NCI-H2171 (cell line): ENCODE measurements at places on chromosomes 7 and 10.

- DNase-seq: no peak
These were observed 112.8 kb upstream of the ODAD2 start for GRCh38 chr10:28111712-28112111.

DNA sequence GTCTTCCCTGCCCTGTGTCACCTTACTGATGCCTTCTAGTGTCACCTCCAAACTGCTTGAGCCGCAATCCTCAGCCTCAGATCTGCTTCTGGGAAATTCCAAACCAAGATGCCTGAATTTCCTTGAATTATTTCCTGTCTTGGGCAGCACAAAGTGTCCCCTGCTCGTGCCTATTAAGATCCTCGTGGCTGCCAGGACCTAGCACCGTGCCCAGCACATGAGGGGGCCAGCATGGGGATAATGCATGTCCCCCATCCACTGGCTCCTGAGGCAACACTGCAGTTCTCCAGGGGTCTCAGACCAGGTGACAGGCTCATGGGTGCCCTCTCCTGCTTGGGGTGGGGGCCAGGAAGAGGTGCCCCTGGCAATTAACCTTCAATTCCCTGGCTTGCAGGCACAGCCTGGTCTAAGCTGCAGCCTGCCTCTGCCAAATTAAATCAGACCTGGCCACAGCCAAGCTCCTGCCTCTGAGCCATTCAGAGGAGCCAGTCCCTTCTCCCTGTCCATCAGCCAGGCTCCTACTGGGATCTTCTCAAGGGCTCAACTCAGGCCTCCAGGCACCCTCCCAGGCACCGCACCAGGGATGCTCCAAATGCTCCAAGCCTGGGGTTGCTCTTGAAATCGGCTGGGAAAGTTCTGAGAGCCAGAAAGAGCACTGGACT is 146.6 kb downstream of the SH3PXD2A start:
- no peak for DNase-seq

DNA sequence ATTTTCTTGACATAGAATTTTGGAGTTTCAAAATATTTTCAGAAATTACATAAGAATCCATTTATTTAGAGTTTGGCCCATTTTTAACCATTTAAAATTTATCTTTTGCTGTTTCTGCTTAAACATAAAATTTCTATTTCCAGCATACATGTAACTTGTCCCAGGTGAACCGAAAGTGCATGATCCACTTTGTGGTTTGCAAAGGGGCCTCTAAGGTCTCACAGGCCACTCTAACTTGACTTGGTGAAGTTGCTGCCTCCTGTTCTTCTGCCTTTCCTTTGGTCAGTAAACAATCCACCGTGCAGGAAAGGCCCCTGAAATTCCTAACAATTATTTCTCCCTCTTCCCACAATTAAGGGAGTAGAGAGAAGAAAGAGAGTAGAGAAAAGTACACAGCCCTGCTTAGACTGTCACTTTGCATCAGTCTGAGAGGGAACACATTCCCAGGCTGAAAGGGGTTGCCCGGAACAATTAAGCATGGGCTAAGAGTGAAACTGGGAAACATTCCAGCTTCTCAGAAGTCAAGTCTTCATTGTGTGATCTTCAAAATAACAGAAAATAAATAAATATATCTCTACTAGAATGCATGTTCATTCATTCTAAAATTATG is 79.5 kb upstream of the SEMA3A start:
- no peak for DNase-seq

DNA sequence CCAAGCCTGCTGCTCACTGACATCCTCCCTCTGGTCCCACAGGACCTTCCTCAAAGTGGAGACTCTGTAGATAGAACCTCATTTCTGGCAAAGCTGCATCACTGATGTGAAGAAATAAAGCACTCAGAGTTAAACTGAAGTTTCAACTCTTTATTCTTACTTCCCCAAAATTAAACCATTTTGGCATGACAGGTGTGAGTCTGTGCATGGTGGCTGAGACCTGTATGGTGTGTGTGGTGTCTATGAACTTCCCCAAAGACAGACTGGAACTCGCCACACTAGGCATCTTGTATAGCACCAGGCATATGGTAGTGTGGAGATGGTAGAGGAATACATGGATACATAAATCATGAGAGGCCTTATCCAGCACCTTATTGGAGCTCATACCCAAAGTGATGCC is 6.6 kb upstream of the WDFY4 start:
- no peak for DNase-seq
